ENCODE measurements at places on chromosomes 5 and 9.
A peak's percentile ranks its signal among the peaks of the same experiment; 100 is the strongest.

DNA sequence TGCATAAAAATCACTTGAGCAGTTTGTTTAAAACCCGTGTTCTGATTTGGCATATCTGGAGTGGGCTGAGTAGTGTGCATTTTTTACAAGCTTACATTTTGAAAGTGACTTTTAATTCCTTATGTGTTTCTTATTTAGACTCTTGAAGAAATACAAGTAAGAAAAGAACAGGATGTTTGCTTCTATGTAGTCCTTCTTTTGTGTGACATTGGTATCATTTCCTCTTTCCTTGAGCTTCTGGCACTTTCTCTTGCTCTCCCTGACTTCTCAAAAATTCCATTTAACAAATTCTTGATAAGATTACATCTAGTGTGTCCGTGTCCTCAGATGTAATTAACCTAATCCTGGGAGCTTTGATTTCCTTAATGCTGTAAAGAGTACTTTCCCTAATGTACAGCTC, 12.5 kb downstream of the GARNL3 start:
- no peak for DNase-seq

DNA sequence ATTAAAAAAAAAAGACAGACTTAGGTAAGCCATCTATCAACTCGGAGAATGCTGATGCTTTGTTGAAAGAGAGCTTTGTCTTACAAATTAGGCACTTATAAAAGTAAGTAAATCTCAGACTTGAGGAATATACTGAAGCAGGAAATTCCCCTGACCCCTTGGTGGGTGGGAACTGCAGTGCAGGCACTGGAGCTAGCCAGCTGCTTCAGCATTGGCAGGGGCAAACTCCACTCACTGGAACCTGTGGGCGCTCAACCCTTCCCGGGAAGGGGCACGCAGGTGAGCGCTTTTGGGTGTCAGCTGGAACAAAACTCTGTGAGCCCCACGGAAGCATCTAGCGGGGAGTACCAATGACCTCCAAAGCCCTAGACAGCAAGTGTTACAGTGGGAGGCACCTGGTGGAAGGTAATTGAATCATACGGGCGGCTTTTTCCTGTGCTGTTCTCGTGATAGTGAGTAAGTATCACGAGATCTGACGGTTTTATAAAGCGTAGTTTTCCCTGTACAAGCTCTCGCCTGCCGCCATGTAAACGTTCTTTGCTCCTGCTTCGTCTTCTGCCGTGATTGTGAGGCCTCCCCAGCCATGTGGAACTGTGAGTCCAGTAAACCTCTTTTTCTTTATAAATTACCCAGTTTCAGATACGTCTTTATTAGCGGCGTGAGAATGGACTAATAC, 628.0 kb upstream of the CDH18 start:
- DNase-seq, result no peak

DNA sequence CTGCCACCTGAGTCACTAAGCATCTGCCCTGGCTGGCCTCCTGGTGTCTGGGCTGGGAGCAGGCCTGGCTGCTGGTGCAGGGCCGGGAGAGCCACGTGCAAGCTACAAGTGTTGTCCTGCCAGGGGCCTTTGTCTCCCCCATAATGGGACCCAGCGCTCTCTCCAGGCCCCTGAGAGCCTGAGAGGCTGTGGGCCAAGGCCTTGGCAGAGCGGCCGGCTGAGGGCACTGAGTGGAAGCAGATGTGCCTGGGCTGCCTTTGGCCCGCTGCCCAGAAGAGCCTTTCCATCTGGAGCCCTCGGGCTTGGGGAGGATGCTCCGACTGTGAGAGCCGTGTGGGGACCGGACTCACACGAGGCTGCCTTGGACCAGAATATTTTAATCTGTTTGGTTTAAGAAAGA, 185.5 kb downstream of the RGS3 start:
- DNase-seq, result peak; percentile 62

DNA sequence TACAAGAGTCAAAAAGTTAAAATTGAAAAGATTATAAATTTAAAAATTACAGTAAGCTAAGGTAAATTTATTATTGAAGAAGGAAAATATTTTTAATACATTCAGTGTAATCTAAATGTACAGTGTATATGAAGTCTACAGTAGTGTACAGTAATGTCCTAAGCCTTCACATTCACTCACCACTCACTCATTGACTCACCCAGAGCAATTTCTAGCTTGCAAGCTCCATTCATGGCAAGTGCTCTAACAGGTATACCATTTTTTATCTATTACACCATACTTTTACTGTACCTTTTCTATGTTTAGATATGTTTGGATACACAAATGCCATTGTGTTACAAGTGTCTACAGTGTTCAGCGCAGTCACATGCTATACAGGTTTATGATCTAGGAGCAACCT, 389.7 kb downstream of the RASEF start:
- no peak for DNase-seq

DNA sequence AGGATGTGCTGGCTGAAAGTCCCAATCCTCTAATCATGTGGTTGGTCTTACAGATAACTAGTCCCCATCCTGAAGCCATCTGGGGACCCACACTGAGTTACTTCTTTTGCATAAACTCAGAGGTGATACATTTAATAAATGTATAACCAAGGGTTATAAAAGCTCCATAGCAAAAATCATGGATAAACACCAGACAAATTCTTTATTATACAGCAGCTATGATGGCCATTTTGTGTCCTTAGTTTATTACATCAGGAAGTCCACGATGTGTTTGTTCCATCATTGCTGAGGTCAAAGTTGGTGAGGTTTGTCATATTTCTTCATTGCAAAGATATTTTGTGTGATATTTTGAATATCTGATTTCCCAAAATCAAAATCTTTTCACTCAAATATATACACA, 80.2 kb downstream of the GCNT1 start:
- DNase-seq, result no peak

DNA sequence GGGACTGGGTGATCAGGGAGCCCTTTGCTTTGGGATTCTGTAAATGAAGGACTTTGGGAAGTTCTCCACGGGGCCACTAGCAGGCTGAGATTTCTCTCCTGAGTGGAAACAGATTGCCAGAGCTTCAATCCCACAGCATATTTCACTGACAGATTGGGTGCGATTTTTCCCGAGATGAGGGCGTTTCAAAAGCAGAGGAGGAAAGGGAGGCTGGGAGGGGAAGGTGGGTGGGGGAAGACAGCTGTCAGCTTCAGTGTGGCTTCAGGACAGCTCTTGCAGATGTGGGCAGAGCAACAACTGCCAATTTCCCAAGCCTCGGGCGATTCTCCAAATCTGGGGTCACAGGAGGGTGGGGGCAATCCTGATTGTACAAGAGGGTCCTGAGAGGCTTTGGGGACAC, 258.5 kb upstream of the ADRA1B start:
- DNase-seq, result peak; percentile 2

- DNase-seq, result peak; percentile 58
Measured at GRCh38 chr5:163509291-163509951, 4.0 kb downstream of the MAT2B start.

GRCh38 chr5:67291066-67291465, 94.5 kb upstream of the CD180 start:
- no peak for DNase-seq

DNA sequence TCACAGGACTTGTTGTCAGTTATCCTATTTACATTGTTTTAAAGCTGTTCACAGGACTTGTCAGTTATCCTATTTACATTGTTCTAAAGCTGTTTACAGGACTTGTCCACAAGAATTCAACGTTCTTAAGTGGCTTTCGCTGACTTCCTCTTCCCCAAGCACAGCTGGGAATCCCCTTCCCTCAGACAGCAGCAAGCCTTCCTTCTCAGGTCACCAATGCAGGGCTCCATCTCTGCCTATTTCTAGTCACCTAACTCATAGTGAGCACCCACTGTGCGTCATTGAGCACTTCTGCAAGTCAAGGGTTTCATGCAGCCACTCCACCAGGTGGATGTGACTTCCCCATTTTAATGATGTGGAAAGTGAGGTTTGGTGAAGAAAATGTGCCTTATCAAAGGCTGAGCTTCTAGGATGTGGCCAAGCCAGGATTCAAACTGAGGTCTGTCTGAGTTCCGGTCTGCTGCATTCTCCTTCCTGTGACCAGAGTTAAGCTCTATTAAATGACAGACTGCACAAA, 109.8 kb upstream of the ZNF462 start:
- no peak for DNase-seq

DNA sequence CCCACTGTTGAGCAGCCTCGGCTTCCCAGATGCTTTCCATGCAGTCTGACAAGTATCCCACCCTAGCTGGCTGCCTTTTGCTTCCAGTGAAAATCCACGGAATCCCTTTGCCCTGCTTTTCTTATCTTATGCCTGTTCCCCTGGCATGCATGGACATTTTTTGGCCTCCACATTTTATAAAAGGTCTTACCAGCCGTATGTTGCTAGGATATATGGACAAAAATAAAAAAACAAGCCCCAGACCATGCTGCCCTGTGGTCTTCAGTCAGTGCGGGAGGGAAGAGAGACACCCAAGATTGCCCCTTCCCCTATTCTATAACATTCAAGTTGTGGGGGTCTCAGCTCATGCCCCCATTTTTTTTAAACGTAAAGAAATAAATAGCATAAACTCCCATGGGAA, 129.6 kb downstream of the COL23A1 start:
- no peak for DNase-seq
